Activated CD8-positive, alpha-beta memory T cell treated with anti-CD3 and anti-CD28 coated beads for 36 hours (primary cell): ENCODE measurements at places on chromosomes 11 and 22. TPM values are rescaled to one million over a fixed set of nuclear protein-coding genes. Genes with fewer than 3 reads are reported as not detected.

SORL1 gene
- 21.8 TPM for total RNA-seq

OR51G2 gene
- total RNA-seq, result not detected

RAC2 gene
- total RNA-seq, result 498 TPM

LDHAL6A gene
- not detected for total RNA-seq

KDM4D gene
- total RNA-seq, result 1.3 TPM

C11orf86 gene
- not detected for total RNA-seq

CYB5R3 gene
- 71.7 TPM for total RNA-seq

TMEM123 gene
- 217 TPM for total RNA-seq

CALCA gene
- total RNA-seq, result not detected

ASRGL1 gene
- total RNA-seq, result 10.4 TPM

P2RY2 gene
- not detected for total RNA-seq

CCDC89 gene
- total RNA-seq, result not detected

TPH1 gene
- total RNA-seq, result 0.38 TPM

GSTT2 gene
- total RNA-seq, result not detected

CAPRIN1 gene
- 294 TPM for total RNA-seq

OR2AG1 gene
- not detected for total RNA-seq

C11orf97 gene
- total RNA-seq, result not detected

GAB4 gene
- not detected for total RNA-seq

FZD4 gene
- total RNA-seq, result 0.06 TPM

VSIG10L2 gene
- total RNA-seq, result not detected

LRRC74B gene
- not detected for total RNA-seq

ARHGEF17 gene
- total RNA-seq, result 0.02 TPM

GAL gene
- 2.6 TPM for total RNA-seq

AAMDC gene
- total RNA-seq, result 2.6 TPM

LGALS1 gene
- total RNA-seq, result 278 TPM

LRP5 gene
- 10.7 TPM for total RNA-seq

MS4A2 gene
- total RNA-seq, result not detected

NRGN gene
- total RNA-seq, result 6.7 TPM

SLC22A6 gene
- not detected for total RNA-seq

SYTL2 gene
- 9.3 TPM for total RNA-seq

FAM111B gene
- total RNA-seq, result 35.6 TPM

GVQW3 gene
- total RNA-seq, result 2.9 TPM

POU2AF2 gene
- total RNA-seq, result not detected

PRG3 gene
- total RNA-seq, result not detected

TEAD1 gene
- 0.46 TPM for total RNA-seq

MYEOV gene
- total RNA-seq, result not detected

RAB36 gene
- 1.3 TPM for total RNA-seq

SHANK2 gene
- total RNA-seq, result not detected

ABTB2 gene
- 6.1 TPM for total RNA-seq

OR51B5 gene
- not detected for total RNA-seq

TMPRSS13 gene
- total RNA-seq, result 1.7 TPM

CRELD2 gene
- total RNA-seq, result 48.4 TPM

BIK gene
- 4.4 TPM for total RNA-seq

SYCE3 gene
- not detected for total RNA-seq

TRPC6 gene
- not detected for total RNA-seq

CDC42BPG gene
- total RNA-seq, result 0.50 TPM

KCNJ1 gene
- not detected for total RNA-seq
